ENCODE measurements at places on chromosomes 2 and 18.

- no peak for DNase-seq
These were observed 1262.9 kb downstream of the SUCLG1 start for GRCh38 chr2:83196225-83196624.

DNA sequence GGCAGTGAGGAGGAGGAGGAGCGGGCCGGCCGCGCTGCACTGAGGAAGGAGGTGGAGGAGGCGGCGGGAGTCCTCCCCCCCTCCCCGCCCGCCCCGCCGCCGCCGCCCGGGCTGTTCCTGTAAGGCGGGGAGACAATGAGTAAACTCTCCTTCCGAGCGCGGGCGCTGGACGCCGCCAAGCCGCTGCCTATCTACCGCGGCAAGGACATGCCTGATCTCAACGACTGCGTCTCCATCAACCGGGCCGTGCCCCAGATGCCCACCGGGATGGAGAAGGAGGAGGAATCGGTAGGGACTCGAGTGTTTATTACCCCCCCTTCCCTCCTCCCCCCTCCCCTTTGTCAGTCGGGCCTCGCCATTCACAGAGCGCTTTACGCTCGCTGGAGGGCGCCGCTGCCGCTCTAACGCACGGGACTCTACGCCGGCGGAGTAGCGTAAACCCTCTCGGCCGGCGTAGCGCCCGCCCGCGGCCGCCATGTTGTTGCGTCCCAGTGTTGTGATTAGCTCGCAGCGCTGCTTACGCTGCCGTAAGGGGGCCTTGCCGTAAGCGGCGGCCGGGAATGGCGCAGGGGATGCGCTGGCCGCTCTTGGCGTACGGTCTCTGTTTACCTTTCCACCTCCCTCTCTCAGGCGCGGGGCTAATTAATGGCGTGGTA, 460 bp downstream of the EPC2 start:
- peak; percentile 95 for DNase-seq

GRCh38 chr18:27136208-27136535, 48.9 kb downstream of the CHST9 start:
- no peak for DNase-seq

GRCh38 chr2:216696751-216697560, 1.6 kb upstream of the IGFBP5 start:
- no peak for DNase-seq

DNA sequence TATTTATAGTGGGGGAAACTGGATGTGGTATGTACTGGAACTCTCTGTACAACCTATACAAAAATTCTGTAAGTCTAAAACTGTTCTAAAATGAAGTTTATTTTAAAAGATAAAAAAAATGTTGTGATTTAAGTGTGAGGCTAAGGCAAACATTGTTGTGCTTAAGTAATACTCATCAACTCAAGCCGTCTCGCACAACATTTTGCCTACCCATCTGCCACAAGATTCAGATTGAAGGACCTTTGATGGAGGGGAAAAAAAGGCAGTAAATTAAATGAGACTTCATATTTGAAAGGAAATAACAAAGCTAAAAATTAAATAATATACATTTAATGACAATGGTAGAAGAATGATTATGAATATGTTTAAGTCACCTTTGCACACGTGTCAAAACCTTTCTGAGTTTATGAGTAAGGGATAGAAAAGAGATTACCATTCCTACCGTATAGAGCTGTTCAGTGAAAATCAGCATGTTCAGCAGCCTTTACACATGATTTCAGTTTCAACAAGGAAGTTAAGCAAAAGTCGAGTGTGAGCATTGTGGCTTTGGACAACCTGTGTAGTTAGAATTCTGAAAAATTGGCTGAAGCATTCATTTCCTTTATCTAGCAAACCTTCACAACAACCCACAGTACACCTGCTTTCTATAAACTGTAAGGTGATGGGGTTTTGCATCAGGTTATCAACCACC, 499.3 kb downstream of the IRS1 start:
- no peak for DNase-seq

GRCh38 chr2:238504181-238504931, 77.6 kb downstream of the ASB1 start:
- DNase-seq: no peak

DNA sequence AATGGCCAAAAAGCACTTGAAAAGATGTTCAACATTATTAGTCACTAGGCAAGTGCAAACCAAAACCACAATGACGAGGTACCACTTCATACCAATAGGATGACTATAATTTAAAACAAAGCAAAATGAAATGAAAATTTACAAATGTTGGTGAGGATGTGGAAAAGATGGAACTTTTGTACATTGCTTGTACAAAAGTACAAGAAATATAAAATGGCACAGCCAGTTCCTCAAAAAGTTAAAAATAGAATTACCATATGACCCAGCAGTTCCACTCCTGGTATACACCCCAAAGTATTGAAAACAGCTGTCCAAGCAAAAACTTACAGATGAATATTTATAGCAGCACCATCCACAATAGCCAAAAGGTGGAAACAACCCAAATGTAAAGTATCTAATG, 107.8 kb upstream of the XPO1 start:
- DNase-seq: no peak

- no peak for DNase-seq
These were observed 583.6 kb upstream of the PIK3C3 start for GRCh38 chr18:41371156-41372045.

DNA sequence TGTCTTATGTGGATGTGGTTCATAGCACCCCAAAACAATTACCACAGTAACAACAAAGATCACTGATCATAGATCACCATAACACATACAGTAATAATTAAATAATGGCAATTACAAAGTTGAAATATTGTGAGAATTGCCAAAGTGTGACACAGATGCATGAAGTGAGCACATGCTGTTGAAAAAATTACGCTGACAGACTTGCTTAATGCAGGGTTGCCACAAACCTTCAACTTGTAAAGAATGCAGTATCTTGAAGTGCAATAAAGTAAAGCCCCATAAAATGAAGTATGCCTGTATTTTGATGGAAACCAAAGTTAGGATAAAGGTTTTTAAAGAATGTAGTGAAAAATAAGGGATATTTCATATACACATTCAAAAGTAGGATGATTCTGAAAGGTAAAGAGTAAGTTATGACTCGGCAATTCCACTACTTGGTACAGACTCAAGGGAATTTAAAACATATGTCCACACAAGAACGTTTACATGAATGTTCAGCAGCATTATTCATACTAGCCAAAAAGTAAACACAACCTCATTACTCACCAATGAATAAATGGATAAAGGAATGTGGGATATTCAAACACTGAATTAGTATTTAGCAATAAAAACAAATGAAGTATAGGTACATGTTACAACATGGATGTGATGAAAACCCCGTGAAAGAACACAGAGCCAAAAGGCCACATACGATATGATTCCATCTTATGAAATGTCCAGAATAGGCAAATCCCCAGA, 61.6 kb downstream of the SCN9A start:
- no peak for DNase-seq

GRCh38 chr2:179172894-179173293, 91.7 kb downstream of the SESTD1 start:
- DNase-seq: no peak

DNA sequence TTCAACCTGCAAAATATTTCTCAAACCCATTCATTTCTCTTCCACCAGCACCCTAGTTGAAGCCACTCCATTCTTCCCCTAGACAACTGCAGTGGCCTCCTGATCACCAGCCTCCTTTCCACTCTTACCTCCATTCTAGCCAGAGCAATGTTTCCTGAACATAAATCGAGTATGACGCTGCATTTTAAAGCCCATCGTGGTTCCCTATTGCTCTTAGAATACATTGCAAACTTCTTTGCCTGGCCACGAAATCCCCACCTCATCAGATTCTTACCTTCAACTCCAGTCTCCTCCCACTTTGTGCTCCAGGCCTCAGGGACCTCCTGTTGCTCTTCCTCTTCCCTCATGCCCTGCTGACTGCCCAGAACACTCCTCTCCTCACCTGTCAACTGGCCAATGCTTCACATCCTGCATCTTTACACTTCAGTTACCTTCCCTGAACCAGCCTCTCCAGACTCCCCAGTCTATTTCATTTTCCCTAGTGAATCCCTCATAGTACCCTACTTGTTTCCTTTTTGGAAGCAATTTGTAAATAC, 176.5 kb upstream of the CTAGE1 start:
- DNase-seq: no peak

GRCh38 chr2:22957446-22957845, 427.5 kb upstream of the KLHL29 start:
- no peak for DNase-seq

DNA sequence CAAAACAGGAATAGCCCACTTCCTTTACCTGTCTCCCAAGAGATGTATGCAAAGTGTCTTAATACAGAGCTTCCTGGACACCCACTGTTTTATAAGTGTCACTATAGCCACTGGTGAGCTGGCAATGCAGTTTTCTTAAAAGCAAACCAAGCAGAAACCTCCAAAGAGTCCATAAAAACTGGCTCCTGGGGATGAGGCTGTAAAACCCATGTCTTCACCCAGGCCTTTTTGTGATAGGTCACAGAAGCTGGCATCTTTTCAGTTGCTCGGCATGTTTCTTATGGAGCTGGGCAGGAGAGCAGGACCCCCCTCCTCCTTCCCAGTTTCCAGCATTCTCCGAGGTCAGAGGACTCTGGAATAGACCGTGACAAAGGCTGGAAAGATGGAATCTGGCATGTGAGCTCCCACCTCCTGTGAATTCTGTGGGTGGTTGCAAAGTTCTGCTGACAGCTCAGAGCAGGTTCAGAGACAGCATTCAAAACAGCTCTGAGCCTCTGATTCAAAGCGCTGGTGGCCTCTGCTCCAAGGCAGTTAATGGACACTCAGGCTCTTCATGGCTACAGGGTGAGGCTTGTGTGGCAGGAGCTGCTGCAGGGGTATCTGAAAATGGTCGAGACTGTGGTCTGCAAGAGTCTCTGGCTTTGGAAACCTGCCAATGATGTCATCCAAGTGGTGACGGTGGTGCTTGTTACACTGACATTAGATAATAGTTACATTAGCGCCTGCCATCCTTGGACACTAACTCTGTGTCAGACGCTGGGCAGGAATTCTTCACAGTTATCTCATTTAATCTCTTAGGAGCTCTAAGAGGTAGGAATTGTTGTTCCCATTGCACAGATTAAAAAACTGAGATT, 283.4 kb downstream of the CLIP4 start:
- no peak for DNase-seq

DNA sequence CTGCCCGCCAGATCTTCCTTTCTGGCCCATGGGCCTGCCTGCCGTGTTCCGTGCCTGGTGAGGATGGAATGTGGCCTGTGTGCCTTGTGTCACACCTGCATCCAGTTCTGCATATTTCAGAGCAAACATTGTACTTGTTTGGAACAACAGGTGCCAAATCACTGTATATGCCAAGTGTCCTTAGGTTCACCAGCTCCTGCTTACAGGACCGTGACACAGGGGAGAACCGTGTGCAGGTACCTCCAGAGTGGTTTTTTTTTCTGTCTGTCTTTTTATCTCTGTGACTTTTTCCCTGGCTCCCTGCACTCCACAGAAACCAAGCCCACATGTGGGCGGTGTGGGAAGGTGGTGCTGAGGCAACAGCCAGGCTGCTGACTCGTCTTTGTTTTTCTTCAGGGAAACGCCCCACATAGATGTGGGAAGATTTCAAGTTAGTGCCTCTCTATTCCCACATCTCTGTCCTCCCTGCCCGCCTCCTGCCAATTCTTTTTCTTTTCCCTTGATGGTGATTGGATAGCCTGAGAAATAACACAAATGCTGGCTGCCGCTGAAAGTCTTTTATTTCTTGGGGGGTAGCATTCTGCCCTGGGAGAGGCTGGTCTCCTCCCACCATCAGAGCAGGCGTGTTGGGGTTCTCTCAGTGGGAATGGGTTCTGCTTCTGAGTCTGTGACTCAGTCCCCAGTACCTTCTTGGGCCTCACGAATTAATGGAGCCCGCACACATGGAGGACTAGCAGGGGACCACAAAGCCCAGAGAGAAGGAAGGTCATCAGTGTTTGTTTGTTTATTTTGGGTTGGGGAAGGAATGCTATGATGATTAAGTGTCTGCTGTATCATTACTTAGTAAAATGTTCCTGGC, 21.4 kb downstream of the GRHL1 start:
- DNase-seq: no peak

DNA sequence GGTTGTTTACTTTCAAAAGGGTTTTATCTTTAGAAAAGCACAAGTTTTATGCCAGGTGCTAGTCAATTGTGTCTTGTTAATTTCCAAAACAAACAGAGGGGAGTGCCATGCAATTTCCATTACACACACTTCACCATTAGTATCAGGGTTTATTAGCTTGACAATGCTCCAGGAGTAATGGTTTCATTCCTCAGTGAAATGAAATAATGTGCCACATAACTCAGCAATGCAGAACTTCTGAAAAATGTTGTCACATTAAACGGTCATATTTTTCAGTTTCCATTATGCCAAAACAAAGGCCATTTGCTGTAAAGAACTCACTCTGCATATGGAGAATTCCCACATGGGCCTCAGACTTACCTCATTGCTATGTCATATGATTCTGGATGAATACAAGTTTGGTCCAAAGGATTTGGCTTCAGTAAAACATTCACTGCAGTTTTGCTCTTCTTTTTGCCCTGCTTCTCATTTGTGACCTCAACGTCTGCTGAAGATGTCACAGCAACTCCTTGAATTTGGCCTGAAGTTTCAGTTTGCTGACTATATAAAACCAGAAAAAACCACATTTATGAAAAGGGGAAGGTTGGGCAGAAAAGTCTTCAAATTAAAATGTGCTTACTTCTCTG, 198.2 kb downstream of the SRBD1 start:
- DNase-seq: no peak

GRCh38 chr2:143397884-143398614, 268.8 kb downstream of the ARHGAP15 start:
- no peak for DNase-seq

DNA sequence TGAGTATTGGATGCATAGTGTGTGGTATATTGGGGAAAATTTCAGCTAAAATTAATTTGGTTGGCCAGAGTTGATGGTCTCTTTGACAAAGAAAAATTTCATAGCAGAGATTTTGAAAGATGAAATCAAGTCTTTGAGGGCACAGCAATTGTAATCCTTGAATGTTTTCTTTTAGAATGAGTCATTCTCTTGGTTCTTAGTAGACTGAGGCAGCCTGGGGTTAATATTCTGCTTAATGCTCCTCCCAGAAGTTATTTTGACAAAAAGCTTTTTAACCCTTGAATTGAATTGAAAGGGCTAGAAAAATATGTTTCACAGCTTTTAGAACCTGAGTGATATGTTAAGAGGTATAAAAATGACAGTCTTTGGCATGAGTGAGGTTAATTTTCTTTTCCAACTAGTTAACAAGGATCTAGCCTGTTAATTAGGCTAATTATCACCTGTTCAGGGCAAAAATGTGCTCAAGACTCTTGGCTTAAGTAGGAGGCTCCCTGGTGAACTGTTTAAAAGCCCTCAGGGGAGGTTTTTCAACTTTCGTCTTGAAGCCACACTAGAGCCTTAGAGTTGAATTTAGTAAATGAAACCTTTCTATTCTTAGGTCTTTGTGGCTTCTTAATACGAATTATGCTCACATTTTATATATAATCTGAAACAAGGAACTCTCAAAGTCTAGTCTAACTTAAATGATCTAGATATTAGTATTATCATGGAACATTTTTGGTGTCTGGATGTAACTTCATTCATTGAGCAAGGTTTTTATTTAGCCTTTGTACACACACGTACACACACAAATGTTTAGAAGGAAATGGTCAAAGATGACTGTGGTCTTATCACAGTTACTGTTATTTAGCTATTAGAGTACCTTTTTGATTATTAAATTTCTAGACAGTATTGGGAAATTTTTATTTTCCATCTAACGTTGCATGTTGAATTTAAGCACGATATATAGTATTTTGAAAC, 272.5 kb downstream of the ZNF407 start:
- no peak for DNase-seq
